ENCODE measurements at places on chromosomes 3 and 15. TPM values are rescaled to one million over a fixed set of nuclear protein-coding genes. Genes with fewer than 3 reads are reported as not detected.

- DNase-seq: no peak
Observed at GRCh38 chr3:147934451-147935180, 525.5 kb downstream of the ZIC1 start.

DNA sequence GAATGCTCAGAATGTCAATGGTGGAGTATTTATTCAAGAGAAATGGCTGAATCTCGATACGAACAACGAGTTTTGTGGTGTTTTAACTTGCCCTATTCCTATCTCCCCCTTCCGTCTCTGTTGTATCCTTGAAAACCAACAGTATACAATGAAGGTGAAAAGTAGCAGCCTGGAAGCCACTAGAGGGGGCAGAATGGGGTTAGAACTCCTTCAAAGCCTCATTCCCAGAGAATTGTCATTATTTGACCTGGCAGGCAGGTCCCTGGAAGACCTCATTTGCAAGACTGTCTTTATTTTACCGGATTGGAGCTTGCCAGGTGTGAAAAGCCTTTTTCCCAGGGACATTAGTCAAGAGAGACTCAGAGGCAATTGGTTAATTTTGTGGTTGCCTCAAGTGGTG, 139.4 kb downstream of the LRRC28 start:
- DNase-seq: no peak

DNA sequence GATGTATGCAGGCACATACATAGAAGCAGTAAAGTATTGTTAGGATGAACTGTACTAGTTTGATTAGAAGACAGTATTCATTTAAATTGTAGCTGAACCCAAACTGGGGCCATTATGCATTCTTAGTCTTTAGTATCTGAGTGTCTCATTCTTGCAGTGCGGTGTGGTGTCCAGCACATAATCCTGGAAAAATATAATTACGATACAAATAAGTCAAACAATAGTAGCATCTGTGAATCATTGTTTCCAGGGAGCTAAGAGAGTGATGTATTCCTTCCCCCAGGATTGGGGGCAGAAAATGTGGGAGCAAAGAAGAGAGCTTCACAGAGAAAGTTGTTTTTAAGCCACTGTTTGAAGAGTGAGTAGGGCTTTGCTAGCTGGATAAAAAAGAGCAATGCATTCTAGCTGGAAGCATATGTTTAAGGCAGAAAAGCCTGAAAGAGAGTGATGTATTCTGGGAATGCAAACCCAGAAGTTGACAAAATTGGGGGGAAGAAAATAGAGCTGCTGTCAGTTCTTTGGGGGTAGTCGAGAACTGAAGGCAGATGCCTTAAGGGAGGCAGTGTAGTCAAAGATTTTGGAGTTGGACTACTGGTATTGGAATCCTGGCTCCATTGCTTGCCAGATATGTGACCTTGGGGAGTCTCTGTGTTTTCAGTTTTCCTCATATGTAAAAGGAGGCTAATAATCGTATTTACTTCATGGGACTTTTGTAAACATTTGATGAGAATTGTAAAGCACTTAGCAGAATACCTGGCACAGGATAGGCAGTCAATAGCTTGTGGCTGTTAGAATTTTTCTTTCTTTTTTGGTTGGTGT, 14.1 kb downstream of the SLMAP start:
- no peak for DNase-seq

DNA sequence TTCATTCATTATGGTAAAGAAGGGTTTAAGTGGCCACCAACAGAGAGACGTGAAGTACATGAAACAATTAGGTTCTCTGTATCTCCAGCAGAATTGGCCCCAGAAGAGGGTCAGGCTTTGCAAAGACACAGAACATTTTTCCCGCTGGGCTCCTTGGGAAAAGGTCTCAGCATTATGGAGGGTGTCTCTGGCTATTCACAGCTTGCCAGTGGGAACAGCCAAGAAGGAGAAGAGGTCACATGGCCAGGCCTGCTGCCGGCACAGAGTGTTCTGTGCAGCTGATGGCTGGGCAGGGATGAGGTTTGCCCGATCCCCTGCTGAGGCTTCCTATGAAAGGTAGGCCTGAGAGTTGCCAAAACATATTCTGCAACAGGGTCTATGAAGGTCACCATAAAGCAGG, 77.8 kb upstream of the LPP start:
- DNase-seq: no peak

The CFAP91 gene
- 5.5 TPM for total RNA-seq

- DNase-seq: no peak
Observed at GRCh38 chr3:62672270-62672987, 202.8 kb downstream of the CADPS start.

- no peak for DNase-seq
Observed at GRCh38 chr3:106945435-106945834, 431.8 kb upstream of the CCDC54 start.

The ADPRH gene
- total RNA-seq: 27.7 TPM

DNA sequence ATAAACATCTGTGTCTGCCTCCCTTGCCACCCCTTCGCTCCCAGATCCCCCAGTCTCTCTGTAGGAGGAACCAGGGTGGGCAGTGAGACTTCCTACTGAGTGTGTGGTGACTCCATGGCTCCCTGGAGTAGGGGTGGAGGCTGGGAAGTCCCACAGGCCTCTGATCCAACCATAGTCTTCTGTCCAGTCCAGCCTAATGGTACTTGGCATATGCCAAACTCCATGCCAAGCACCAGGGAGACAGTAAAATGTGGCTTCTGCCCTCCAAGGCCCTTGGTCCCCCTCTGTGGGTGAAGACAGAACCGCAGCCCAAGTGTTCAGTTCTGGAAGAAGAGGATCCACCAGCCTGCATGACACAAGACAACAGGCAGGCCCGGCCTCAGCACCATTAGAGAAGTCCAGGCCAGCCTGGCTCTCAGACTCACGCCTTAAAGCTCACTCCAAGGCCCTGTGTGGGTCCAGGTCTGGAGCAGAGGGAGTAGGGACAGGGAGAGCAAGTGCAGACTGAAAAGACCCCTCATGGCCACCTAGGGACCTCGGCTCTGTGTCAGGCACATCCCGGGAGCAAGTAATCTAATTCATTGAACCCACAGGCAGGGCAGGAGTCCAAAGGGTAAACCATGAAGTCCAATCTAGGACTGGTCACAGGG, 112.7 kb downstream of the ETFA start:
- DNase-seq: no peak

The EPB42 gene
- not detected for total RNA-seq

DNA sequence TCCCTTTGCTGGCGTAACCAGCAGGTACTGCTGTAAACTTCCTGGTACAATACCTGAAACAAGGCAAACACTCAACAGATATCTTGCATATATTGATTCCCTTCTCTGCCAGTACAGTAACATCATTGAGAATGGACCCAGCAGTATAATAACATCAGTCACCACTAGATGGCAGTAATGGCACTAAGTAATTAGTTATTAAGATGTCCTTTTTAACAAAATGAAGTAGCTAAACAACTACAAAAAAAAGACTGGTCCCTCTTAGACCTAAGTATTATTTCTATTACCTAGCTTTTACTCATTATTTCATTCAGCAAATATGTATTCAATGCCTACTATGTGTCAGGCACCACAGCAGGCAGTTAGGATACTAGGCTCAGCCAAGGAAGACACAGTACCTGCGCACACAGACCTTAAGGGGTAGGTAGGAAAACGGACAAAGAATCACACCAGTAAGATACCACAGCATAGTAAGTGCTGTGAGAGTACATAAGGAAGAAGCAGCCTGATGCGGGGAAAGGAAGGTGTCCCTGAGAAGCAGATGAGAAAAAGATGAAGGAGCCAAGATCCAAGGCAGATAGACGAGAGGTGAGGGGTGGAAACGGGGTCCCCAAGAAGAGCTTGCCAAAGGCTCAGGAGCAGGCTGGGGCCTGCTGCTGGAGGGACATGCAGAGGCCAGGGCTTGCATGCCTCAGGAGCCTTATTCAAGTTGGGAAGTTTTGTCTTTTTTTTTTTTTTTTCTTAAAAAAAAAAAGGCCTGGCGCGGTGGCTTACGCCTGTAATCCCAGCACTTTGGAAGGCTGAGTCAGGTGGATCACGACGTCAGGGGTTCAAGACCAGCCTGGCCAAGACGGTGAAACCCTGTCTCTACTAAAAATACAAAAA, 102.7 kb upstream of the CHD2 start:
- DNase-seq: no peak

- DNase-seq: no peak
Observed at GRCh38 chr15:41656188-41656587, 4.0 kb upstream of the MGA start.

DNA sequence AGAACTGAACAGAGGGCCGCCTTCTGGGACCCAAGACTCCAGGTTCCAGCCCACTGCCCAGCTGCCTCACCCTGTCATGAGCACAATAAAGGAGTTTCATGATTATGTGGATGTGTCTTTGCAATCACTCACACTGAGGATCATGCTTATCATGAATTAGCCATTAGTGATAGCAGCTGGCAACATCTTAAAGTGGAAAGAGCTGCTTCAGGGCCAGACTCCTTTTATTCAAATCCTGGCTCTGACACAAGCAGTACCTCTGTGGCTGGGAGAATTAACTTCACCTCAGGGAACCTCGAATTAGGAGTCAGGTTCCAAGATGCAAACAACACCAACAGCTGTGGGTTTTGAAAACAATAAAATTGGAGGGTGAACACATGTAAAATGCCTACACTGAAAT, 6.6 kb upstream of the SCAP start:
- DNase-seq: no peak

Data from upper lobe of left lung (tissue), 6 donors.